Fibroblast of lung (primary cell): ENCODE measurements at places on chromosomes 11 and 22. TPM values are rescaled to one million over a fixed set of nuclear protein-coding genes. Genes with fewer than 3 reads are reported as not detected.
A peak's percentile ranks its signal among the peaks of the same experiment; 100 is the strongest.

DNA sequence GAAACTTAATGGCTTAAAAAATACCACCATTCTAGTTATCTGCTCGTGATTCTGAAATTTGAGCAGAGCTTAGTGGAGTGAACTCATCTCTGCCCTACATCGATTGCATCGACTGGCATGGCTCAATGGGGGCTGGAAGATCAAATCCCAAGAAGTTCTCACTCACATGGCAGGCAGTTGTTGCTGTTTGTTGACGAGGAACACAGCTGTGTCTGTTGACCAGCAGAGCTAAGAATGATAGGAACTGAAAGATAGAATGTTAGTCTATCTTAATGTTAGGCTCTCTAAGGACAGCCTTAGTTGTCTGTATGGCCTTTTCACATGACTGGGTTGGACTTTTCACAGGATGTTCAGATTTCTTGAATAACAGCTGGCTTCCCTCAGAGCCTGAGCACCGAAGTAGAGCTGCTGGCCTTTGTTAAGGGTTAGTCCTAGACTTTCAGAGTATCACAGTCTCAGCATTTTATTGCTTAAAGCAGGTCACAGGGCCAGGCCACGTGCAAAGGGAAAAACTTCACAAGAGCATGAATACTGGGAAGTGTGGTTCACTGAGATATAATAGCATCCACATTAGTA, 31.6 kb upstream of the IZUMO1R start:
- peak; percentile 43 for DNase-seq

SCGB1C1 gene
- polyA plus RNA-seq, result not detected in 2 replicates

DNA sequence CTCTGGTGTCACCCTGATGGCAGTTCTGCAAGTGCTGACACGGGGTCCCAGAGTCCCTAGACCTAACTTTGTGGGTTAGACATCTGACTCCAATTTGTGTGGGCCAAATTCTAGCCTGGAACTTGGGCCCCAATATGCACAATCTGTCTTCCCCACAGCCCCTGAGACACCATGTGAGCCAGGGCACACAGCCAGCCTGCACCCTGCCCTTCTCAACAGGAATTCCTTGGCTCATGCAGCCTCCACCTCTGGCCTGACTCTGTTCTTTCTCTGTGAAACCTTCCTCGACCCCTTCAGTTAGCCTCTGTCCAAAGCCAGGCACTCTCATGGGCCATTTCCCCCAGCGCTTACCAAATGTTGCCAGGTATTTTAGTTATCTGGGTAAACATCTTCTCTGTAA, 59.1 kb upstream of the POU2AF1 start:
- DNase-seq, result no peak

DNA sequence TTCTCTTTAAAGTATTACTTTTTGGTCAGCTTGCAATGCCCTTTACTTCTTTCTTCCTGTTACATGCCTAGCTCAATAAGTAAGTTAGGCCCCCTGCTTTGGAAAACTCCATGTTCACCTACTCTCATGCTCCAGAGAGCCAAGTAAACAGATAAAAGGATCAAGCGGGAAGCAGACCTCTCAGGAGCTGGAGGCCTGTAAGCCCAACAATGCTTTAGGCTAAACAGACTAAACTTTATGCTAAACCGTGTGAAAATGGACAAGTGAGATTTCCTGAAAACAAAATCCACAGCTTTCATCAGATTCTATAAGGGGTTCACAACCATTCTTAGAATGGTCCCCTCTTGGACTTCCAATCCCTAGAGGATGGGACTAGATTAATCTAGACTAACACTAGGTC, 40.2 kb downstream of the CELF1 start:
- DNase-seq, result no peak

DNA sequence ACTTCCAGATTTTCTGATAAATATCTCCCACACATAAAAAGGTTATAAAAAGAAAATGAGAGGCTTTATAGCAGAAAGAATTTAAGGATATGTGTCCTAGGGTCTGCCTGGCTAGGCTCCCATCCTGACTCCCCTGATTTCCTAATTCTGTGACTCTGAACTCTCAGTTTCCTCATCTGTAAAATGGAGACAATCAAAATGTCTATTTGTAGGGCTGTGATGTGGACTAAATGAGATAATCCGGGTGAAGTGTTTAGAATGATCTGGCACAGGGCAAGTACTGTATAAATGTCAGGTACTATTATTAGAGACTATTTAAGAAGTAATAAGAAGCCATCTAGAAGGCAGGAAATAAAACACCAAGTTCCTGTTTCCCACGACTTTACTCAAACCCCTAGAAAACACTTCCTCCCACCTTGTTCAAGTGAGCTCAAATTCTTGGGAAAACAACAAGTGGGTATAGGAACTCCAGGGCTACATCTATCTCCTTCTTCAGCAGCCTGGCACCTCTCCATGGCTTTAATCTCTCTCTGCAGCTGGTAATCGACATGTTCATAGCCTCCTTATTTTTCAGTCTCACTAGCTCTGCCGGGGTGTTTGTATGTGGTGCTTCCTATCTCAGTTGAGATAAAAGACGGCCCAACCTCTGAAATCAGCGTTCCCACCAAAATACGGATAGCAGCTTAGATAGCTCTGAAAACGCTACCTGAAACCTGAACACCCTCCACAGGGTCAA, 6.7 kb downstream of the ASCC2 start:
- DNase-seq, result no peak

HSPB2 gene
- polyA plus RNA-seq, result 0.94 and 2.5 TPM in 2 replicates

ANO1 gene
- polyA plus RNA-seq, result 1.9 and 4.1 TPM in 2 replicates

GRCh38 chr11:126362879-126363655, 7.6 kb downstream of the ST3GAL4 start:
- no peak for DNase-seq

DNA sequence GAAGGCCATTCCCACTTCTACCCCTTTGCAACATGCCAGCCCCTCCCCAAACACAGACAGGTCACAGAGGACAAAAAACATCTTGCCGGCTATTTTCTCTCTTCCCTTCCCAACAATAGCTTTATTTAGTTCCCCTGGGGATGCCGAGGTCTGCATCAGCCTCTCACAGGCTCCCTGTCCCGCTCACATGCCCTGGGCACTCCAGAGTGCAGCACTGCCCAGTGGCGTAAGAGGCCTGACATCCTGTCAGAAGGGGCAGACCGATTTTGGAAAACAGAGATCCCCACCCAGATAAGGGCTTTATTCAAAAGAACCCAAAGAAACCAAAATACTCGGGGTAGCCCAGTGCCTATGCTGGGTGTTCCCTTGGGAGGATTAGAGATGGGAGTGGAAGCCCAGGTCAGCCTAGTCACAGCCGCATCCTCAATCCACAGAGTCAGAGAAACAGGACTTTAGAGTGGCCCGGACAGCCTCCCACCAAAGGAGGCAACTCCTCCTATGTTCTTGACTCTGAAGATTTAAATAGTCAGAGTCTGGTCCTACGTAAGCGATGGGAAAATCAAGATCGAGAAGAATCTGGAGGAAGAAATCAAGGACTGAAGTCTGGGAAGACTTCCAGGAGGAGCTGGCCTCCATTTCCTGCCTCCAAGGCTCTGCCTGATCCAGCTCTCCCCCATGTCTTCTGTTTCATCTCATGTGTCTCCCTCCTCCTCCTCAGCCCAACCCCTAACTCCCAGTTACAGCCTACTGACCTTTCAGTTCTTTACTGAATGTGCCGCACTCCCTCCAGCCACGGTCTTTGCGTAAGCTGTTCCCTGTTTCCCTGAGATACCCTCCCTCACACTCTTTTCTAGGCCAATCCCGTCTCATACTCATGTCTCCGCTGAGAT, 129.3 kb downstream of the FBXO7 start:
- no peak for DNase-seq

PIWIL4 gene
- polyA plus RNA-seq, result 0.76 and 1.2 TPM in 2 replicates

- DNase-seq, result no peak
Observed at GRCh38 chr11:120749395-120749794, 237.8 kb downstream of the GRIK4 start.

DNA sequence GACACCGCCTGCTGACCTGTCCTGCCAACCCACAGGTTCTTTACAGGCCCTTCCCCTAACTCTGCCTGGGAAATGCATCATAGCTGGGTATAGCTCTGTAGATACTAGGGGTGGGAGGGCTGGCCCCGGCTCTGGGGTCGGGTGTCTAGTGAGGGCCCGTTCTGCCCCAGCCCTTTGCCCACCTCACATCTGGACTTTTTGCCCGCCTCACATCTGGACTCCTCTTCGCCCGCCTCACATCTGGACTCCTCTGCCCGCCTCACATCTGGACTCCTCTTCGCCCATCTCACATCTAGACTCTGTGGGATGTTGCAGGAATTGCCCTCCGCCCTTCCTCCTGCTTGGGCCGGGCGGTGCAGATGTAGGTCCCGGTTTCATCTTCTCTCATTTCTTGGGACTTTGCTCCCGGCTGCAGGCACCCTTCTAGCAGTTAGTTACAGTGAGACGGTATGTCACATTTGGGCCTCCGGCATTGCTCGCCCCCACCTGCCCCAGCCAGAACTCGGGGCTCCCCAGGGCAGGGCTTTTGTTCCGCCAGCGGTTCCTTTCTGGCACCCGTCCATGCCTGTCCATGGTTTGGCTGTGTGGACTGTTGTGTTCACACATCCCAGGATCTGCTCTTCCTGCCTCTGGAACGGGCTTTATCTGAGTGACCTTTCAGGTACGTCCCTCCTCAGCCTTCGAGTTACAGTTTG, 1153.7 kb downstream of the BRD1 start:
- no peak for DNase-seq

GRCh38 chr22:19520007-19520406, 4.2 kb downstream of the CLDN5 start:
- no peak for DNase-seq

XKR3 gene
- not detected in 2 replicates for polyA plus RNA-seq

OR9Q1 gene
- not detected in 2 replicates for polyA plus RNA-seq

OR2AG1 gene
- not detected in 2 replicates for polyA plus RNA-seq

DNA sequence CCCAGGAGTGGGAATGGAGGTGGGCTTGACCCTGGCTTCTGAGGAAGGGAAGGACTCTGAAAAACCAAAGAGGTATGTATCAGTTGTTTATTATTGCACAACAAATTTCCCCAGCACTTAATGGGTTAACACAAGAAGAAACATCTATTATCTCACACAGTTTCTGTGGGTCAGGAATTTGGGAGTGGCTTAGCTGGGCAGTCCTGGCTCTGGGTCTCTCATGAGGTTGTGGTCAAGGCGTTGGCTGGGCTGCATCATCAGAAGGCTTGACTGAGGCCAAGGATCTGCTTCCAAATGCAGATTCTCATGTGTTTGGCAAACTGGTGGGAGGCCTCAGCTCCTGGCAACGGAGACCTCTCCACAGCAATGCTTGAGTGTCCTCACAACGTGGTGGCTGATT, 17.5 kb upstream of the SMIM38 start:
- DNase-seq, result peak; percentile 70

APOA5 gene
- polyA plus RNA-seq, result not detected in 2 replicates

DNA sequence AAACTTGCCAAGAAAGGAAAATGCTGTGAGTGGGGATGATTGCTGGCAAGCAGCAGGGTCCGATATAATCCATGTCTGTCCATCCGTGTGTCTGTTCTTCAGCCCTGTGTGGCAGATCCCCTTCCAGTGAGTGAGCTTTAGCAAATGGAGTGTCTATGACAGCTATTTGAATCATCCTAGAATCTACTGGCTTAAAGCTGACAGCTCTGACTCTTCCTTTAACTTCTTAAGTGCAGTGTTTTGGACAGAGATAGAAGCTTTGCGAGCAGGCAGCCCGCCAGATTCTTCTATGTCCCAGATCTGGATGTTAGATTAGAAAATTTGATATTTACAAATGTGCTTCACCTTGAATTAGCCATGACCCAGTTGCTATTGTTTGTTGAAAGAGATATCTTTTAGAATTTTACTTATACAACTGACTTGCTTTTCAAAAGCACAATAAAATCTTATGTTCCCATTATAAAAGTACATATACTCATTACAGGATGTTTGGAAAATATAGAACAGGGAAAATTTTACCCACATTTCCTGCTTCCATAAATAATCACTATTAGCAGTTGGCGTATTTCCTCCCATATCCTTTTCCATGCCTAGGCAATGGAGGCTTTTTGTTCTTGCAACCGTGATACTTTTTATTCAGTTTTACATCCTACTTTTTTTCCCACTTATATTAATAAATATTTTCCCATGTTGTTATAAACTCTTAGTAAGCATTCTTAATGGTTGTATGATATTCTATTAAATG, 124.5 kb downstream of the COMMD9 start:
- no peak for DNase-seq

OR51I1 gene
- polyA plus RNA-seq, result not detected in 2 replicates

DNA sequence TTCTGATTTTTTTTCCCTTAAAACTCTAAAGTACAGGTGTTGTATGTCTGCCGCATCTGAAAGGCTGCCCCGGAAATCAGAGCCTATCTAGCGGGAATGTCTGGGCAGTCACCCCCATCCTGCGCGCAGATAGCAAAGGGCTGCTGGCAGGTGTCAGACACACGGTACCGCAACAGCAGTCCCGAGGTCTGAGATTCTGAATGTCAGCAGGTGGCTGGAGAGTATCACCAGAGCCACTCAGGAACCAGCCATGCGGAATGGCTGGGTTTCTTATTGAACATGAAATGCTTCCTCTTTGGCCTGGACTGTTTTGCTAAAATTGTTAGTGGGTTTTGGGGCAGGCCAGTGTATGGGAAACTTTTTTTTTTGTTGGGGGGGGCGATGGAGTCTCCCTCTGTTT, 53.3 kb downstream of the CERK start:
- no peak for DNase-seq

CCDC87 gene
- 0.11 and 0.15 TPM in 2 replicates for polyA plus RNA-seq

BIRC3 gene
- 0.58 and 0.66 TPM in 2 replicates for polyA plus RNA-seq

- no peak for DNase-seq
Observed at GRCh38 chr11:70908223-70908622, 344.2 kb downstream of the SHANK2 start.

- peak; percentile 86 for DNase-seq
Observed at GRCh38 chr11:65298655-65299179, 15.9 kb upstream of the CDC42EP2 start.

ALDH3B1 gene
- 19.1 and 39.0 TPM in 2 replicates for polyA plus RNA-seq

DNA sequence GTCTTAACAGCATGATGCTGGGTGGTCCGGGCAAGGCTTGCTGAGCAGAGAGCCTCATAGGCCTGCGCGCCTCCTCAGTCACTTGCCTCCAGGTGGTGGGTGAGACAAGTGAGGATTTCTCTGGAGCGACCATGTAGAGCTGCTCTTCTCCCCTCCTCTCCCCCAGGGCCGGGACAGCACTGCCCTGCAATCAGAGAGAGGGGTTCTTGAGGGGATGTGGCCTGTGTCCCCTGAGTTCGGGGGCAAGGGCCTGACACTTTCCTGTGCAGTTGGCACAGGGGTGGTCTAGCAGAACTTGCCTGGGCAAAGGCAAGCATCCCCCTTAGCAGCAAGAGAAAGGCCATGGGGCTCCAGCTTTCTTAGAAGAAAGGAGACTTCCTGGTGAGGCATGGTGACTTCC, 95.8 kb upstream of the LMO1 start:
- no peak for DNase-seq

LGALS12 gene
- polyA plus RNA-seq, result not detected in 2 replicates

GRCh38 chr11:35845860-35846259, 98.0 kb upstream of the LDLRAD3 start:
- no peak for DNase-seq

- DNase-seq, result no peak
Observed at GRCh38 chr11:62710001-62710345, 2.5 kb downstream of the GNG3 start.

GRCh38 chr22:22669093-22669492, 24.7 kb downstream of the GGTLC2 start:
- DNase-seq, result no peak

TUB gene
- 5.7 and 10.4 TPM in 2 replicates for polyA plus RNA-seq

GRCh38 chr22:45628515-45628914, 43.1 kb upstream of the ATXN10 start:
- DNase-seq, result no peak
